Natural killer cell (primary cell): ENCODE measurements at places on chromosomes 4 and X. TPM values are rescaled to one million over a fixed set of nuclear protein-coding genes. Genes with fewer than 3 reads are reported as not detected.

DNA sequence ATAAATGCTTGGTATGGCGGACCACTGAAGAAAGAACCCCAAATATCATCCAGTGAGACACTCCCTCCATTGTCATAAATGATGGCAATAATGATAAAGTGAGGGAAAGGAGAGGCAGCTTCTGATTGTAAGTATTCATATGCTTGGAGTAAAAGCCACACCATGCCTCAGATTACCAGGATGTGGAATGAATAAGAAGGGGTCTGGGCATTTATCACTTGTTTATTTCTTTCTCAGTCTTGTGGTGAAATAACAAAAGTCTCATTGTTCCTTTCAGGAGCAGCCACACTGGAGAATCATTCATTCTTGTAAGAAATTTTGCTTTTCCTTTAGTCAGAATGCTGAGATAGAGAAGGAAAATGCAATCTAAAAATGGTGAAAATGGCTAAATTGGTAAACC lies 21.7 kb downstream of the F8 start:
- DNase-seq = no peak
- H3K27me3 ChIP-seq = no peaks in the 10 kb centered on the region
- no peaks in the 10 kb centered on the region for H3K36me3 ChIP-seq
- no peak overlapping the region for H3K4me3 ChIP-seq
- no peaks in the 10 kb centered on the region for H3K4me1 ChIP-seq
- H3K27ac ChIP-seq = no peak overlapping the region

Gene CENPVL1
- total RNA-seq = not detected

Gene NAA11
- total RNA-seq = not detected

- H3K4me3 ChIP-seq = no peak overlapping the region
- H3K4me1 ChIP-seq = no peaks in the 10 kb centered on the region
- H3K27me3 ChIP-seq = no peaks in the 10 kb centered on the region
- no peaks in the 10 kb centered on the region for H3K36me3 ChIP-seq
Observed at GRCh38 chr4:123353656-123354055, 42.9 kb upstream of the SPRY1 start.

Gene TMEM164
- total RNA-seq = 18.9 TPM

Gene CTAG2
- total RNA-seq = not detected

DNA sequence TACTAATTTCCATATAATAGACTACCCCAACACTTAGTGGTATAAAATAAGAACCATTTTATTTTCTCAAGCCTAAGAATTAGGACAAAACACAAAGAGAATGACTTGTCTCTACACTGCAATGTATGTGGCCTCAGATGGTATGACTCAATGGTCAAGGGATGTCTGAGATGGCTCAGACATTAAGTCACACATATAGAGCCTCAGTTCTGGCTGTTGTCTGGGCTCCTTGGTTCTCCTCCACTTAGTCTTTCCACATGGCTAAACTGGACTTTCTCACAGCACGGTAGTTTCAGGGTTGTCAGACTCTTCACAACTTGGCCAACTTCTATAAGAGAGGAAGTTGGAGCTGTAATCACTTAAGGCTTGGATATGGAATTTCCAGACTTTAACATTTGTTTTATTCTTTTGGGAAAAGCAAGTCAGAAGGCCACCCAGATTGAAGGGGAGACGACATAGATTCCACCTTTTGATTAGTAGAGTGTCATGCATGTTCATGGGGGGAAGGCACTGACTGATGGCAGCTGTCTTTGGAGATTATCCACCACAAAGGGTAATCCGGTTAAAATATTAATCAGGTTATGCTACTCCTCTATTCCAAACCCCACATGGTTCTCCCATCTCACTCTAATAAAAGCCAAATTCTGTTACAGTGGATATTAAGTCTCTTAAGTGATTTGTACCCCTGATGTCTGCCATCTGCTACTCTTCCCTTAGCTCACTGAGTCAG lies 9.4 kb downstream of the IL15 start:
- no peak overlapping the region for H3K4me3 ChIP-seq
- H3K4me1 ChIP-seq = no peaks in the 10 kb centered on the region
- H3K27me3 ChIP-seq = no peaks in the 10 kb centered on the region

DNA sequence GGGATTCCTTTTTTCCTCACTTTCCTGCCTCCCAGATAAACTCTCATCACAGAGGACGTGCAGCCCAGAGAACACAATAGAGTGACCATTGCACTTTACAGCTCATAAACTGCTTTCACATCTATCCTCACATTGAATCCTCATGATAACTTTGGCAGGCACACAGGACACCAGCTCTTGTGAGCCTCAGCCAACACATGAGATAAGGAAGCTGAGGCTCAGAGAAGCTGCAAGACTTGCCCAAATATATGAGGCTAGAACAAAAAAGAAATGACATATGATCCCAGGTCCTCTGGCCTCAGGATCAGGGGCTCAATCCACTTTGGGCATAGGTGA lies 85.0 kb upstream of the CPEB2 start:
- DNase-seq = no peak
- H3K36me3 ChIP-seq = no peaks in the 10 kb centered on the region
- no peak overlapping the region for H3K27ac ChIP-seq
- H3K27me3 ChIP-seq = no peaks in the 10 kb centered on the region
- no peaks in the 10 kb centered on the region for H3K4me1 ChIP-seq
- H3K4me3 ChIP-seq = no peak overlapping the region

Gene USP17L28
- not detected for total RNA-seq

DNA sequence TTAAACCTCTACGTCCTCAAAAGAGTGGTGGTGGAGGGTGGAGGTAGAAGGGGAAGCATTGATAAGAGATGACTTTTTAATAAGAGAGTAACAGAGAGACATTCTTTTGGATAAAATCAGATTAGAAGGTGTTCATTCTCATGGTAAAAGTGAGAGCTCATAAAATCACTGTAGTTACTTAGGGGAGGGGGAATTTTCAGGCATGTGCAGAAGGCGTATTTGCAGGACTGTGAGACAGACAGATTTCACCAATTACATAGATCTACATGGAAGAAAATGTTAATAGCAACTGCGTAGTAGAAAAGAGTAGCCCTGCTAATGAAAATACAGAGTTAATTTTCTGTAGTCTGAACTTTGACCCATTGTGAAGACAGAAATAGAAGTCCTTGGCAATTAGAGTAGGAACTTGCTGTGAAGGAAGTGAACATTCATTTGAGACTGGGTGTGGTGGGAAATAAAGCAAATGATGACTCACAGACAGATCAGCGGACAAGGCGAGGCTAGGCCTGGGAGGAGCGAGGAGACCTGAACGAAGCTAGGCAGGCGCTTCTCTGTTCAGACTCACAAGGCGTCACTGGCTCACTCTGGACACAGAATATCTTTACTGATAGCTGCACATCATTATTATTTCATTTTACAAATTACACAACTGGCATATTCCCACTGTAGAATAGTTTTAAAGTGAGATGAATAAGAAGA lies 57.2 kb upstream of the FAM9C start:
- no peak overlapping the region for H3K27ac ChIP-seq
- no peak for DNase-seq
- no peaks in the 10 kb centered on the region for H3K4me1 ChIP-seq
- H3K4me3 ChIP-seq = no peak overlapping the region
- no peaks in the 10 kb centered on the region for H3K27me3 ChIP-seq
- H3K36me3 ChIP-seq = no peaks in the 10 kb centered on the region

Gene WWC2
- 9.2 TPM for total RNA-seq

DNA sequence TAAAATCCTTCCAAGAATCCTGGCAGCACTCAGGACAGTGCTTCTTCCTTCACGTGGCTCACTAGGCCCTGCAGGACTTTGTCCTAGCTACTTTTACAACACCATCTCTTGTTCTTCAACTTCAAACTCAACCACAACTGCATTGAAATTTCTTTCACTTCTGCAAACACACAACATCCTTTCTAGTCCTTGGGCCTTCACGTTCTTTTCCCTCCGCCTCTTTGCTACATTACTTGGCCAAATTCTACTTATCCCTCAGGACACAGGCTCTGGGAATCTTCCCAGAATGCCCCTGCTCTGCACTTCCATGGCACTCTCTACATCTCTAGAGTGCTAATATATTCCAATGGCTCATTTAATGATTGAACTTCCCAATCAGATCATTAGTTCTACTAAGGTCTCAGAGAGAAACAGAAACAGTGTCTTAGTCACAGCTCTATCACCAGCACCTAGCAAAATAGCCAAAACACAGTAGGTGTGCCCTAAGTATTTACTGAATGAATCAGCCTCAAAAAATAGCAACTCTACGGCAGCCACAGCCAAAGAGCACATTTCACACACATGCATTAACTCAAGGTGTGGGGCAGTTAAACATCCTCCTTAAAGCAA lies 73.3 kb downstream of the MANBA start:
- no peak overlapping the region for H3K27ac ChIP-seq
- H3K4me3 ChIP-seq = no peak overlapping the region
- no peaks in the 10 kb centered on the region for H3K27me3 ChIP-seq
- no peak for DNase-seq
- no peaks in the 10 kb centered on the region for H3K4me1 ChIP-seq

Gene SPANXB1
- not detected for total RNA-seq

GRCh38 chrX:119745283-119745848 lies 13.0 kb upstream of the SOWAHD start:
- no peak overlapping the region for H3K27ac ChIP-seq
- H3K4me1 ChIP-seq = peaks cover 7% of the 10 kb centered on the region
- no peak overlapping the region for H3K4me3 ChIP-seq
- H3K36me3 ChIP-seq = no peaks in the 10 kb centered on the region
- DNase-seq = no peak

GRCh38 chrX:69062493-69062892 lies 102.8 kb downstream of the PJA1 start:
- DNase-seq = no peak
- H3K4me1 ChIP-seq = no peaks in the 10 kb centered on the region
- H3K36me3 ChIP-seq = no peaks in the 10 kb centered on the region
- H3K27ac ChIP-seq = no peak overlapping the region
